ENCODE measurements at places on chromosomes 12 and 14.
A peak's percentile ranks its signal among the peaks of the same experiment; 100 is the strongest.

DNA sequence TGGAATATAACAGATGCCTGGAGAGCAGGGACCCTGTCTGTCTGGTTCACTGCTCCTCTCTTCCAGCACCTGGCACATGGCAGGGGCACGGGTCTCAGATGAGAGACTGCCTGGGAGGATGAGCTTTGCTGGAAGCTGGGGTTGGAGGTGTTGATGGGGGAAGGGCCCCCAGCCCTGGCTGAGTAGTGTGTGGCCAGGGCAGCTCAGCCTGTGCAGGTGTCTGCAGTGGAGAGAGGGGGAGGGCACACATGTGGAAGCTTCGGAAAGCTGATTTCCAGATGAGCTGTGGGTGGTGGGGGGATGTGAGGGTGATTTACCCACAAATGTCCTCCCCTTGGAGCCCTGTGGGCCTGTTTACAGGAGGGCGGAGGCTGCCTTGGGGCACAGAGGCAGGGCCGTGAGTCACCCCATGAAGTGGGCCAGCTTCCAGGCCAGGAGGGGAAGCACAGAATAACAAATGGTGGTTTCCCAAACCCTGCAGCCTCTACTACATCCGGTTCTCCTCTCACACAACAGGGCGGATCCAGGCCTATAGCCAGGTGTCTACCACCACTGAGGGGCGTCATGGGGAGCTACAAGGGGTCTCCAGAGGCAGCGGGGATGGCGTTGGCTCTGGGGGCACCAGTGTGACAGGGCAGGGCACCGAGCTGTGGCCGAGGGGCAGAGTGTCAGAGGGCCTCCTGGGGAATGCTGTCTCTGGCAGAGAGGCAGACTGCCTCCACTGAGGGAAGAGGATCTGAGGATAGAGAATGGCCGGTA is 11.0 kb downstream of the KRT7 start:
- DNase-seq: peak; percentile 29

GRCh38 chr14:93857081-93857480 is 68.8 kb upstream of the PRIMA1 start:
- DNase-seq: no peak

DNA sequence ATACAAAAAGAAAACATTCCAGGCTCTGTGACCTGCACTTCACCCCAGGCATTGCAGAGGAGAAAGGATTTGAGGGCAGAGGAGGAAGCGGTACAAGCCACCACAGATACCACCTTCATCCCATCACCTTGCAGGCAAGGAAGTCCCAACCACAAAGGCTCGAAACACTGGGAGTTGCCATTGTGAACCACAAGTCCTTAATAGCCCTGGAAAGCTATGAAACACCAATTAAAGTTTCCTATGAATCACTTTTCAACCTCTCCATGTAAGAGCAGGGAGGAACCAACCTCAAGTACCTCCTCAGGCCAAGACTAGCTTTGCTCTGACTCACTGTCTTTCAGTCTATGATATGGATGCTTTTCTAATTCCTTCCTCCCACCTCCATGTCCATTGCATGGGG is 27.0 kb downstream of the MAP3K9 start:
- no peak for DNase-seq

GRCh38 chr14:57420986-57421385 is 30.6 kb downstream of the NAA30 start:
- no peak for DNase-seq

GRCh38 chr12:40238266-40238902 is 13.6 kb downstream of the LRRK2 start:
- DNase-seq: no peak

DNA sequence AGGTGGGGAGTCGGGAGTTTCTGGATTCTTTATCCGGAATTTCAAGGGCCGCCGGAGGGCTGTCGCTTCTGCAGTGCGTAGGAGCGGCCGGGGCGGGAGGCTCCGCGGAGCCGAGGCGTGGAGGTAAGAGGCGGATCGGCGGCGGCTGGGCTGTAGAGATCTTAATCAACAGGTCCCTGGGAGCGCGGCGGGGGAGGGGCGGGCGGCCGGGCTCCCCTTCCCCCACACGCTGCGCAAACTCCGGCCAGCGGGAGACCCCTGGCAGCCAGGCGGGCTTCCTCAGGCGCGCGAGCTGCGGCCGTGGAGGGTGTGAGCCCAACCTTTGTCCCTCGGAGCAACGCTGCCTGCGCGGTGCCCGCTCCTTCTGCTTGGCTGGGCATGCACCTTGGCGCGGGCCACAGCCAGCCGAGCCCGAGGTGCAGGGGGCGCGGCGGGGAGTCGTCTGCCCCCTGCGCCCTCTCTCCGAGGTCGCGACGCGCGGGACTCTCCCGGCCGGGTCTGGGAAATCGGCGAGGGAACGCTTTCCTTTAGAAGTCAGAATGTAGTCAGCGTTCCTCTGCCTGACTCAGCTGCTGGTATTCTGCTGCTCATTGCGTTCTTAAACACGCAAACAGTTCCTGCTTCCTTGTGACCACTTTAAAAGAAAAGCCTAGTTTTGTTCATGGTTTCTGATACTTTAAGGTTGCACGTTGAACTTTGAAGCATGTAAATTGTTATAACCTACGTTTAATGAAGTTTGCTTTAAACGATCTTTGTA is at the start of gene PALS1:
Gene PALS1, plus strand, starts transcription at position 25 of the 757 bp plus-strand sequence. CDS start 37,736 bp downstream, outside the sequence.
- no peak for DNase-seq

DNA sequence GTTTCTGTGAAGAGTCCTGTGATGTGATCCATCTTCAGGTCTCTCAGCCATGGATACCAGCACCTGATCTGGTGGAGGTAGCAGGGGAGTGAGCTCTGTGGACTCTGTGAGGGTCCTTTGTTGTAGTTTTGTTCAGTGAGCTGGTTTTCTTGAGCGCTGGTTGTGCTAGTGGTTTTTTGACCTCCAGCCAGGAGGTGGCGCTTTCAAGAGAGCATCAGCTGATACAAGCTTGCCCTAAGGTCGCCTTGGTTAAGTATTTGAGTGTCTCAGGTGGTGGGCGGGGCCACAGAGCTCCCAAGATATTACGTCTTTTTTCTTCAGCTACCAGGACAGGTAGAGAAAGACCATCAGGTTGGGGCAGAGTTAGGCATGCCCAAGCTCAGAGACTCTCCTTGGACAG is 139.7 kb downstream of the TTLL5 start:
- no peak for DNase-seq

DNA sequence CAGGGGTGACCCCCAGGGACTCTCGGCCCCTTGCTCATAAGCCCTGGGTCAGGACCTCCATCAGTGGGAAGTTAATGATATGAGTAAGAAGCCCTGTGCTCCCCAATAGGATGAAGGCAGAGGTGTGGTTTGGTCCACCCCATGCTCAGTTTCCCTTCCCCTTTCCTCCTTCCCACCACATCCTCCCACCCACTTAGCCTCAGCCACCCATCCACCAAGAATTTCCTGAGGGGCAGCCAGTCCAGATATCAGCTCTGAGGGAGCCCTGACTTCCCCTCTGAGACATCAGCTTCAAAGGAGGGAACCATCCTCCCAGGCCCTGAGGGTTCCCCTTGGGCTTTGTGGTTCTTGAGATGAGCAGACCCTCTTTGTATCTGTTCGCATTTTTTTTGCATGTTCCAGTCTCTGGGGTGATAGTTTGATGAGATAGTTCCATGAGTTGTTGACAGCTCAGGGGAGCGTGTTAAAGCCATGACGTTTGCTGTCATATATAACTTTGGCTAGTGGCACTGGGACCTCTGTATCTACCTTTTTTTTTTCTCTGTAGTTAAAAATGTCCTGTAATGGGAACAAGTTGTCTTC is 71.2 kb downstream of the LGMN start:
- DNase-seq: no peak

DNA sequence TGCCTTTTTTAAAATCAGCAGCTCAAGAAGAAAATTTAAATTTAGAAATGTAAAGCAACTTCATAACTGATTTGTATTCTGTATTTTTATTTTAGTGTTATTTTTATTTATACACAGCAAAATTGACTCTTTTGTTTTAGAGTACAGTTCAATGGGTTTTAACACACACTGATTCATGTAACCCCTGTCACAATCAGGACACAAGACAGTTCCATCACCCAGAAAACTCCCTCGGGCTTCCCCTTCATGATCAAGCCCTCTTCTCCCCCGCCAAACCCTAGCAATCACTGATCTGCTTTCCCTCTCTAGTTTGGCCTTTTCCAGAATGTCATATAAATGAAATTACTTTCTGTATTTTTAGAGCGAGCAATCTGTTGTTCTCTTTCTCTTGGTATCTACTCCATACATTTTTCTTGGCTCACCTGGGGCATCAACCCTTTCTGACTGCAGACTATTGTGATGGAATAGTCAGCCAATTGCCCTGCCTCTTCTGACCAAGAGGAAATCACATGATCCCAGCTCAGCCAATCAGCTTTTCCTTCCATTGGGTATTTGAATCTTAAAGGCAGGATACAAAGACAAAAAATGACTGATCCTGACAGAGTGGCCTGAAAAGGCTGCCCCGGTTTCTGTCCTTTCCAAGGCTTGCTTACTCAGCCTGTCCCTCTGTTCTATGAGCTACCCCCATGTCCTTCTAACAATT is 5.3 kb downstream of the SLC5A8 start:
- DNase-seq: no peak

GRCh38 chr14:60509438-60510253 is 700 bp downstream of the SIX6 start:
- no peak for DNase-seq

GRCh38 chr14:20807304-20808161 is 4.9 kb upstream of the RNASE1 start:
- no peak for DNase-seq

- no peak for DNase-seq
These were observed 330.6 kb upstream of the MDGA2 start for GRCh38 chr14:48005986-48006385.

GRCh38 chr14:99173086-99173485 is 98.9 kb downstream of the BCL11B start:
- no peak for DNase-seq

DNA sequence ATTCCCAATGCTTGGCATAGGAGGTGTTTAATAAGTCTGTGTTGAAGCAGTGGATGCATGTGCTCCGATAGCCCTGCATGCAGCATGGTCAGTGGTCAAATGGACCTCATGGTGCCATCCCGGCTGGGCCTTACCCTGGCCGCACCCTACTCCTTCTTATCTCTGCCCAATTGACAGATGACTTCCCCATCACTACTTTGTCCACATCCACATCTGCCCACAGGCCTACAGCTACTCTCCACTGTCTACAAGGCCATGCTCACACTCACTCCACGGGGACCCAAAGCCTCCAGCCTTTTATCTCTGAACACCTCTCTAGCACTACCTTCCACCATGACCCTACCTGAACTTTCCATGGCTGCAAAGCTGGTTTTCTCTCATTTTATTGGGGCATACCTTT is 11.5 kb downstream of the SERPINA11 start:
- DNase-seq: no peak

GRCh38 chr12:11576104-11576503 is 73.4 kb upstream of the ETV6 start:
- no peak for DNase-seq

GRCh38 chr14:60514378-60514740 is 5.4 kb downstream of the SIX6 start:
- DNase-seq: no peak

GRCh38 chr12:23139026-23139425 is 514.1 kb downstream of the ETNK1 start:
- no peak for DNase-seq

DNA sequence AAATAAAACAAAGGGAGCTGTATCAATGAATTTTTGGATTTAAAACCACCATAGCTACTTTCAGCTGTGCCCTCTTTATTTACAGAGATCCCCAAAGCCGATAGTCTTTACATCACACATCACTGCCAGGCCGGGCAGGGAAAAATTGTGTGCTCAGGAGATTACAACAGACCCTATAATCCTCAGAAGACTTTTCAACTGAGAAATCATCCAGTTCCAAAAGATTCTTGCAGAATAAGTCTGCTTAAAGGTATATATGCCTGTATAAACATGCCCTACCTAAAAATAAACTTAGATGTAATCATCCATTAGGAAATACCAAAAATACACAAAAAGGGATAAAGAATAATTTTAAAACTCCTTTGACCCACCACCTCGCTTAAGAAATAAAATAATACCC is 70.1 kb upstream of the MAP1LC3B2 start:
- DNase-seq: no peak

DNA sequence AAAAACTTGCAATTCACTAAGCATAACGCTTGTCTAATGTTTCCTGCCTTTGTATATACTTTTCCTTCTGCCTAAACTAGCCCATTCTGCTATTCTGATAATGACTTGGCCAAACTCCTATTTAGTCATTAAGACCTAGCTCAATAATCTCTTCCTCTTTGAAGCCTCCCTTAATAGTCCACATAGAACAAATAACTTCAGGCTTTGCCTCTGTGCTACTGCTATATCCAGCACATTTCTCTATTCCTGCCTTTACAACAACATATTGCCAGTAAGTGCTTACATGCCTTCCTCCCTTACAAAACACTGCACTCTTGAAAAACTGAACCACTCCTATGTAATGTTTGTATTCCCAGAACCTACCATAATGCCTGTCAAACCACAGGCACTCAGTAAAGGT is 13.8 kb downstream of the PRICKLE1 start:
- no peak for DNase-seq

- DNase-seq: no peak
These were observed 22.2 kb upstream of the LRTM2 start for GRCh38 chr12:1797991-1798640.

- no peak for DNase-seq
These were observed 409.6 kb downstream of the MED13L start for GRCh38 chr12:115867854-115868253.

- no peak for DNase-seq
These were observed 150.9 kb downstream of the SLC15A4 start for GRCh38 chr12:128672893-128673292.

GRCh38 chr14:64745511-64746091 is 41.4 kb downstream of the PLEKHG3 start:
- DNase-seq: no peak

- DNase-seq: no peak
These were observed 56.1 kb downstream of the DAAM1 start for GRCh38 chr14:59244581-59244980.
